NCI-H2029 treated with DMSO at 0.1 percent for 48 hours (cell line): ENCODE measurements at places on chromosomes 5 and 9.

- DNase-seq = no peak
Observed at GRCh38 chr9:90841213-90841612, 39.6 kb downstream of the SYK start.

GRCh38 chr9:115877852-115878438 is 275.6 kb upstream of the PAPPA start:
- DNase-seq = no peak

DNA sequence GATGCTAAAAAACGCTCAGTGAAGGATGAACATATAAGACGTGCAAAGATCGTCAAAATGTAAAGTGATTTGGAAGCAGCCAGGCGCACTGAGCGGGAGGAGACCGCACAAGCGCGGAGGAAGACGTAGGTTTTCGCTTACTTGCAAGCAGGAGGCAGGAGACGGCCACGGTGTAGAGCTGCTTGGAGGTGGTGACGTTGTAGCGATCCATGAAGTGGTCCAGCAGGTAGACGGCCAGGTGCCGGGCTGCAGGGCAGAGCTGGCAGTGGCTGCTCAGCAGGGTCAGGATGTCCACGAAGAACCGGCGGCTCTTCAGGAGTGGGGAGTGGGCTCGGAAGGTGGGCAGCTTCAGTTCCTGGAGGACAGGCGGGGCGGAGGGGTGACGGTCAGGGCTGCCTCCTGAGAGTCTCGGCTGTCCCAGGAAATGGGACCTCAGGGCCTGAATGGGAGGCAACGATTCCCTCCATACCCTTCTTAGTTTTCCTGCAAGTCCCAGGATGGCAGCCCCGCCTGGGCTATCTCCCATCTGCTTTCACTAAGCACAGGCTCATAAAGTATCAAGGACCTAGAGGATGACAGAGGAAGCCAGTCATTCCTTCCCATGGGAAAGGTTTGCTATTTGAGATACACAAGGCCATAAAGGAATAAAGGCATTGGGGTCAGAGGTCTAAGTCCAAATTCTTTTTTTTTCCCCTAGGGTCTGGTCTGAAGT is 31.8 kb downstream of the CCNJL start:
- no peak for DNase-seq

DNA sequence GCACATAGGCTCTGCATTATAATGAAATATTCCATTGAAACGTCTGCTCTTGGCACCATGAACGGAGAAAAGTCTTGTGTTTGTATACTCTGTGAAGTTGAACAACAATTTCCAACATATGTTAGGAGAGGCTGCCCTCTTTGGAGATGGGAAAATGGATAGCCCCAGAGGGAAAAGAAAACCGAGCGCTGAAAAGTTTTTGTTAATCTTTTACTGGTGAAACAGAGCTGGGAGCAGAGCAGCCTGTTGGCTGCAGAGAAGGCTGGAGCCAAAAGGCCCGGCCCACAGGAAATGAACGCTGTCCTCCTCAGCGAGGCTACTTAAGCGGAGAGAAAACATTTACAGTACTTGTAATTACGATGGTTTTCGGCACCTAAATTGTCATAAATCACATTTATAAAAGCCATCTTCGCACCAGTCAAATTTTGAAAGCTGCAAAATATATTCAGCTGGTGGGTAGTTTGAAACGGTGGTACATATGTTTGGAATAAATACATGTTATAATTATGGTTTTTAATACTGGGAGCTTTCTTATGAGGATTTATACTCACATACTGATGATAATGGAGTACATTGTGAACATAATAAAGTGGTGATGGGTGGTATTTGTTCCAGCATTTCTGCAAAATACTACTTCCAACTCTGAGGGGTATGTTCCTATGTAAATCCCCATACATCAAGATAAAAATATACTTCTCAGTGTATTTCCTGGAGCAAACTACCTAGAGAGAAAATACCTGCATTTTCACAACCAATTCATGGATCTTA is 129.6 kb upstream of the CNTLN start:
- no peak for DNase-seq

DNA sequence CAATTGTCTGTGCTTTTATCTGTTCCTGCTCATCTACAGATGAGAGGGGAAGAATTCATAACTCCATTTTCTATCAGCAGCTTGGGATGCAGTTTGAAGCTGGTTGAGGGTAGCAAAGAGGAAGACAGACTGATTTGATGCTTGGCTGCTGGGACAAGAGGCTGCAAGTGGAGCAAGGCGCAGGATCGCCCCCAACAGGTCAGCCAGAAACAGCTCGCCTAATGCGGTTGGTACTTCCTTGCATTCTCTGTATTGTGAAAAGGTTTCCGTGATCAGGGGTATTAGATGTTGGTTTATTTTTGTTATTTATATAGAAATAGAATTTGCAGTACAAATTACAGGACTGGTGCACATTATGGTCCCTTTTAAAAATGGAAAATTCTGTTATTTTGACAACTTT is 40.6 kb downstream of the ZNF883 start:
- DNase-seq = no peak

GRCh38 chr5:10594591-10595210 is 30.8 kb downstream of the ANKRD33B start:
- DNase-seq = no peak

- DNase-seq = no peak
Observed at GRCh38 chr5:122879076-122879475, 33.7 kb downstream of the SNX24 start.

GRCh38 chr9:113559834-113560800 is 96.6 kb downstream of the RGS3 start:
- no peak for DNase-seq
